Fibroblast of villous mesenchyme (primary cell): ENCODE measurements at places on chromosomes 2 and 18.
A peak's percentile ranks its signal among the peaks of the same experiment; 100 is the strongest.

- no peak for DNase-seq
These were observed 84.2 kb upstream of the FAM136A start for GRCh38 chr2:70385966-70386595.

DNA sequence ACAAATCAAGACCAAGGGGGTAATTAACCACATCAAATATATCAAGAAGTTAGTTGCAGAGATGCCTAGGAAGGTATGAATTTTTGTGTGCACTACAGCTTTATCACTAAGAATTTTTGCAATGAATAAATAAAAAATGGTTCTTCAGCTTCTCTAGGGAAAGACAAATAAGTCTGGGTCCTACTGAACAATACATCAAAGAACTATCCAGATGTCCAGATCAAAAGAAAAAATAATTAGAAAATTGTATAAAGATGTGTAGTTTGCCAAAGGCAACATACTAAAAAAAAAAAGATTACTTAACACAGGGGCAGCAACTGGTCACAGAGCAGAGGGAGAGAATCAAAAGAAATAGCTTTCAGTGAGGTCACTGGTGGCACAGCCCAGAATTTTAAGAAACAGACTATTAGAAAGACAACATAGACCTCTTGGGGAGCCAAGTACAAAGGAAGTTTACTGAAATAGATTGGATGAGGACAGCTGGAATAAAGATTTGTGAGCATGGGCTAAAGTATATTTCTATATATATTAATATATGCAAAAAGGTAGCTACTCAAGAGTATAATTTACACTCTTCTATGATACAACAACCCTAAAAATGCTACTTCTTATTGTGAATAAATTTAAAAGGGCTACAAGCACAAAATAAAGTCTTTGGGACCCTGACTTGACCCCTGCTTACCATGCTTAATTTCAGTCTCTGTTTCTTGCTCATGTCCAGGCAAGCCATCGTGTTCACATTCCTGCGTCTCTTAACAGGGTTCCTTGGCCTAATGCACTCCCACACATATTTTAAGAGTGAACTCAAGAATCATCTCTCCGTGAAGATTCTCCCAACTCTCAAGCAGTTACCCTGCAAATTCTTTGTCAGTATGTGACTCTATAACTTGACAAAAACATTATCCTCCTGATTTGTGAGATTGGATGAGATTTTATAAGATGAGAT, 99.0 kb upstream of the GRB14 start:
- DNase-seq = peak; percentile 55

GRCh38 chr2:153808679-153809078, 63.0 kb upstream of the GALNT13 start:
- no peak for DNase-seq

GRCh38 chr18:8349608-8350323, 259.5 kb upstream of the RAB12 start:
- DNase-seq = no peak

- no peak for DNase-seq
These were observed 106.5 kb upstream of the HS6ST1 start for GRCh38 chr2:128425216-128425615.

- DNase-seq = no peak
These were observed 53.1 kb downstream of the SPATS2L start for GRCh38 chr2:200359552-200359951.

DNA sequence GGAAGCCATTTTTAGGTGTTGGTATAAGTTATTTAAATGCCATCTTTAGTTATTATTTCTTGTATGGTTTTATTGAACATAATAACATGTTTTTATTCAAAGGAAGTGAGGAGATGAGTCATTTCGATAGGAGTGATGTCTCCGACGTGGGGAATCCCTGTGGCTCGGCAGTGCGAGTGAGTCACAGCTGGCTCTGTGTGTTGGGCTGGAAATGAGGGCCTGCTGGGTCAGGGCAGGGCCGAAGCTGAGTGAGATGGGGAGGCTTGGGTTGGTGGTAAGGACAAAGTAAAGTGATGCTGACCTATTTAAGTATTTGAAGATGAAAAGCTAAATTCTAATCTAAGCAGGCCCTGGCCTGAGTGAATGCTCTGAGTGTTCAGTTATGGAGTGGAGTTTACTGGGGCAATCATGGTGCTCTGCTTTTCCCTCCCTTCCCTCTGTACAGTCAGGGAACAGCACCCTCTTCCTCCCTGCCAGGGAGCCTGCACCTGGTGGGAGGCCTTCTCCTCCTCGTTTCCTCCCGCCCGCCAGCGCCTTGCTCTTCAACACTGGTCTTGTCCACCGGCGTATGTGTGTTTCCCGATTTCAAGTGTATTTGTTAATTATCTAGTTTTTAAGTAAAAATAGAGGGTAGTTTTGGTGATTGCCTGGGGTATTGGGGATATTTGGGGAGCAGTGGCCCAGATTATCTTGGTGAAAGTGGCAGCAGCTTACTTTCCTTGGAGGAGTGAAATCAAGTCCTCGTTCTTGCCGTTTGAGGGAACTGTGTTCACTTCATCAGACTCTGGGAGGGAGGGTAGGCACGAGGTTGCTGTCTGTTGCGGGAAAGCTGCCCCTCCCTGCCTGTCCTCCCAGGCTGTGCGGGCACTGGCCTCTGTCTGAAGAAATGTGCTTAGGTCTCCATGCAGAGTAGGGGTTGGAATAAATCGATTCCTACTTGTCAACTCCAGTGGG, 157.0 kb downstream of the LDLRAD4 start:
- DNase-seq = peak; percentile 79

DNA sequence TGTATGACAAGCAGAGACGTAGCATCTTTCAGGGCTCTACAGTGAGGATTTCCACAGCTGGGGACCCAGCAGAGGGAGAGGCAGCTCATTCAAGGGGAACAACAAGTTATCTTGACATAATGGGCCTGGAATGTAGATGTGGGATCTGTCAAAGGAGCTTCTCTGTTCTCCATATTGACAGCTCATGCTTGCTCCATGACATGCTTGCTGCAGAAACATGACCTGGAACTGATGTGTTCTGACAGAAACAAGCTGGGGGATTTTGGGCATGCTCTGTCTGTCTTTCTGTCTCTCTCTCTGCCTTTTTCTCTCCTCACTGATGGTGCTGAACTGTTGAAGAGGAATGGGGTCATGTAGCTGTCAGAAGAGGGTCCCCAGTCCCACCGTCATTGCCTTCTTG, 79.6 kb downstream of the MMADHC start:
- DNase-seq = no peak
